Endodermal cell (in vitro differentiated cells): ENCODE measurements at places on chromosomes 7 and 10. TPM values are rescaled to one million over a fixed set of nuclear protein-coding genes. Genes with fewer than 3 reads are reported as not detected.

Gene EPO
- 0.35 to 0.38 TPM in 2 of 3 replicates, not detected in the other for total RNA-seq

GRCh38 chr10:117360994-117361667 is 14.1 kb downstream of the PDZD8 start:
- H3K4me3 ChIP-seq, result no peak overlapping the region
- no peaks in the 10 kb centered on the region for H3K36me3 ChIP-seq
- H3K4me1 ChIP-seq, result no peaks in the 10 kb centered on the region
- H3K27me3 ChIP-seq, result no peaks in the 10 kb centered on the region
- no peak overlapping the region for H3K27ac ChIP-seq

Gene APBB1IP
- 0.21 to 0.34 TPM (median 0.24 TPM) in 3 replicates for total RNA-seq

GRCh38 chr7:36775061-36775620 is 50.8 kb upstream of the AOAH start:
- no peak overlapping the region for H3K4me3 ChIP-seq
- no peak for DNase-seq
- H3K4me1 ChIP-seq, result no peaks in the 10 kb centered on the region
- no peaks in the 10 kb centered on the region for H3K27me3 ChIP-seq
- no peak overlapping the region for H3K27ac ChIP-seq

DNA sequence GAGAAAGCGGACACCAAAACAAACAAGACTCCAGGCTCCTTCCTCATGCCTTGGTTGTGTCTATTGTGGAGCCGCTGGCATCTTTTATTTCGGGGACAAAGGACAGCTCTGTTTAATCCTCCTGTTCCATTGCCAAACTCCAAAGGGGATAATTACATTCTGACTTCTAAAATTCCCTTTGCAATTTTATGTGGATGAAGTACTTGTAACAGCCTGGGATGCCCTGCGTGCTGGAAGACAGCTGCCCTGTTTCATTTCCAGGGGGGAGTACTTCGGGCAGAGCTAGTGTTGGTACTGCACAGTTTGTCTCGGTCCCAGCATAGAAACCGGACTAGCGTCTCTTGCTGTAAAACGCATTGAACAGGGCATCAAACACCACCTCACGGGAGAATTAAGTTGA is 90.9 kb downstream of the BAMBI start:
- no peak overlapping the region for H3K4me3 ChIP-seq
- H3K27ac ChIP-seq, result no peak overlapping the region
- H3K27me3 ChIP-seq, result peaks cover 15% of the 10 kb centered on the region
- H3K36me3 ChIP-seq, result no peaks in the 10 kb centered on the region
